ENCODE measurements at places on chromosomes 4 and X. TPM values are rescaled to one million over a fixed set of nuclear protein-coding genes. Genes with fewer than 3 reads are reported as not detected.

DNA sequence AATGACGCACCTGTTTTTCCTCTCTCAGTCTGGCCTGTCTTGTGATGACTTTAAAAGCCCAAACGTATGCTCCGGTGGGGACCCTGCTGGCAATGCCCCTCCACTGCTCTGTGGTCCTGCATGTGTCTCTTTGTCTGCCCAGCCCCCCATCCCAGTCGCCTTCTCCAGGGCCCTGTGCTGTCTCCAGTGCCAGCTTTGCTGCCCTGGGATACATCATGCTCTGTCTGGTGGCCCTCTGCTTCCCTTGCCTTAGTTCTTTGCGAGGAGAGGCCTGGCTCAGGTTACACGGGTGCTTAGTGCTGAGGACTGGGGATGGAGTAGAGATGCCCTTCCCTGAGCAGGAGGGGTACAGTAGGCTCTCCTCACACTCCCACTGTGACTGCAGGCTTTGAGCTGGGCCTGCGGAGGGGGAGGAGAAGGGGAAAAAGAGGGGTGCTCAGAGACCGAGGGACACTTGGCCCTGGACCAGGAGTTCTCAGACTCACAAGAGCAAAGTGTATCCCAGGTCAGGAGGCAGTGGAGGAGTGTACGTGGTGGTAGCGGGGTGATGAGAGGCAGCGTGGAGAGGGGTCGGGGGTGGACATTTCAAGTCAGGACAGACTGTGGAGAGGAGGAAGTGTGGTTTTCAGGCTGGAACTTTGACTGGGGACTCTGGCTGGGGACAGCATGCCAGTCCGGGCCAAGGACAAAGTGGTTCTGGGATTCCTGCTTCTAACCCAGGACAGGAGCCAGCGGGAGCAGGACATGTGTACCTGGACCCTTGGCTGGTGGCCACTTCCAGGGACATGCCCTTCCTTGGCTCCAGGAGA, 2.8 kb downstream of the APLN start:
- no peak for DNase-seq

DNA sequence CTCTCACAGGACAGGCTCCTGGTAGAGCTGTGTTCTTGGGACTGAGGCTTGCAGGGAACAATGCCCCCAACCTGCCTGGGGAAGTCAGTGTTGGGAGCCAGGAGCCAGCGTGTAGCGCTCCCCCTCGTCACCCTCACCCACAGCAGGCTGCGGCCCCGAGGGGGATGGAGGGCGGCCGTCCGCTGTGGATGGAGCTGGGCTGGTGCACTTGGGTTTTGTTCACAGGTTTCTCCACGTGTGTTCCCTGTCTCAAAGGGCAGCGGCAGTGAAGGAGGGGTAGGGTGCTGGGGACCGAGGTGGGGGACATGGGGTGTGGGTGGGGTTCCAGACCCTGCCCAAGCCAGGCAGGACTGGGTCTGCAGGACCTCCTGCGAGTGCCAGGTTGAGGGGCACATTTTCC, 69.1 kb downstream of the RGS12 start:
- no peak for DNase-seq

- peak; percentile 54 for DNase-seq
Measured at GRCh38 chr4:183249854-183250253, 70.2 kb downstream of the CLDN22 start.

TMEM31 gene
- not detected for total RNA-seq

Data from MCF 10A (cell line).